ENCODE measurements at places on chromosomes 6 and 20.

GRCh38 chr20:64102647-64103354 lies 4.6 kb downstream of the NPBWR2 start:
- no peak overlapping the region for H3K27ac ChIP-seq
- H3K4me3 ChIP-seq = peak overlapping the region; percentile 68
- peaks cover 42% of the 10 kb centered on the region for H3K27me3 ChIP-seq

- H3K36me3 ChIP-seq = no peaks in the 10 kb centered on the region
- peaks cover 10% of the 10 kb centered on the region for H3K4me1 ChIP-seq
- no peaks in the 10 kb centered on the region for H3K27me3 ChIP-seq
- DNase-seq = no peak
- H3K4me3 ChIP-seq = no peak overlapping the region
- H3K27ac ChIP-seq = no peak overlapping the region
Observed at GRCh38 chr6:169921853-169922824, 170.7 kb downstream of the ERMARD start.

- no peaks in the 10 kb centered on the region for H3K4me1 ChIP-seq
- DNase-seq = no peak
- H3K36me3 ChIP-seq = peaks cover 4% of the 10 kb centered on the region
- H3K27me3 ChIP-seq = no peaks in the 10 kb centered on the region
- H3K4me3 ChIP-seq = no peak overlapping the region
- H3K27ac ChIP-seq = no peak overlapping the region
Observed at GRCh38 chr6:109406196-109406595, 23.9 kb upstream of the CD164 start.

- no peak overlapping the region for H3K4me3 ChIP-seq
- peak overlapping the region; percentile 60 for H3K27ac ChIP-seq
- H3K27me3 ChIP-seq = no peaks in the 10 kb centered on the region
- peaks cover 2% of the 10 kb centered on the region for H3K36me3 ChIP-seq
Observed at GRCh38 chr6:148379966-148380713, 37.5 kb downstream of the SASH1 start.

DNA sequence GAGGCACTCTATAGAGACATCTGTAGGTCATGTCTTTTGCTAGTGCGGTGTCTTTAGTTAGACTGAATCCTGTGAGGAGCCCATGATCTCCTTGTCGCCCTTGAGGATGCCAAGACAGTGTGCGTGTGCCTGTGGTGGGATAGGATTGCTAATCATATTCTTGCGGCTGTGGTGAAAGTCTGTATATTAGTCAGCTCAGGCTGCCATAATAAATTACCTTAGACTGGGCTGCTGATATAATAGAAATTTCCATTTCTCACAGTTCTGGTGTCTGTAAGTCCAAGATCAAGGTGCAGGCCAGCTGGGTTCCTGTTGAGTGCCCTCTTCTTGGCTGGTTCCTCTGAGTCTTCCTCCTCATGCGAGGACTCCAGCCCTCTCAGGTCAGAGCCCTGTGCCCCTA lies 141.2 kb downstream of the JARID2 start:
- no peak for DNase-seq
- H3K27me3 ChIP-seq = no peaks in the 10 kb centered on the region
- no peak overlapping the region for H3K4me3 ChIP-seq
- no peaks in the 10 kb centered on the region for H3K36me3 ChIP-seq
- peaks cover 47% of the 10 kb centered on the region for H3K4me1 ChIP-seq

- H3K27ac ChIP-seq = peak overlapping the region; percentile 49
- peaks cover 14% of the 10 kb centered on the region for H3K36me3 ChIP-seq
- H3K4me1 ChIP-seq = peaks cover 5% of the 10 kb centered on the region
- no peaks in the 10 kb centered on the region for H3K27me3 ChIP-seq
Observed at GRCh38 chr6:20893412-20893811, 359.2 kb downstream of the CDKAL1 start.

- H3K36me3 ChIP-seq = no peaks in the 10 kb centered on the region
- H3K4me3 ChIP-seq = no peak overlapping the region
- H3K27ac ChIP-seq = no peak overlapping the region
- no peaks in the 10 kb centered on the region for H3K27me3 ChIP-seq
- DNase-seq = no peak
Observed at GRCh38 chr6:50147371-50147770, 97.6 kb upstream of the DEFB112 start.

- no peaks in the 10 kb centered on the region for H3K36me3 ChIP-seq
- H3K27ac ChIP-seq = no peak overlapping the region
- no peak overlapping the region for H3K4me3 ChIP-seq
- no peaks in the 10 kb centered on the region for H3K27me3 ChIP-seq
Observed at GRCh38 chr6:135962731-135963130, 111.2 kb downstream of the PDE7B start.

GRCh38 chr20:2108987-2109386 lies 7.4 kb downstream of the STK35 start:
- no peaks in the 10 kb centered on the region for H3K27me3 ChIP-seq
- DNase-seq = no peak
- peaks cover 30% of the 10 kb centered on the region for H3K4me1 ChIP-seq
- H3K27ac ChIP-seq = no peak overlapping the region

DNA sequence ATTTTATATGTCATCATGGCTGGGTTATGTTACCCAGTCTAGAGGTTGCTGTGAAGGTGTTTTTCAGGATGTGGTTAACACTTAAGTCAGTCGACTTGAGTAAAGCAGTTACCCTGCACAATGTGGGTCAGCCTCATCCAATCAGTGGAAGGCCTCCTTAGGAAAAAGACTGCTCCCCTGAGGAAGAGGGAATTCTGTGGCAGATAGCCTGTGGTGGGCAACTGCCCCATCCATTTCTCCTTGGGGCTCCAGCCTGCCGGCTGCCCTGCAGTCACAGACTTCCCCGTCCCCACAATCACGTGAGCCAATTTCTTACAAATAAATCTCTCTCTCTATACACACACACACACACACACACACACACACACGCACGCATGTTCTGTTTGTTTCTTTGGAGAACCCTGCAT lies 34.5 kb upstream of the MPC1 start:
- no peaks in the 10 kb centered on the region for H3K4me1 ChIP-seq
- no peak overlapping the region for H3K4me3 ChIP-seq
- H3K27me3 ChIP-seq = no peaks in the 10 kb centered on the region
- H3K36me3 ChIP-seq = peaks cover 23% of the 10 kb centered on the region

GRCh38 chr6:6348256-6348655 lies 27.8 kb upstream of the F13A1 start:
- H3K4me1 ChIP-seq = no peaks in the 10 kb centered on the region
- no peak for DNase-seq
- no peaks in the 10 kb centered on the region for H3K36me3 ChIP-seq
- no peak overlapping the region for H3K27ac ChIP-seq
- peaks cover 10% of the 10 kb centered on the region for H3K27me3 ChIP-seq

- H3K27ac ChIP-seq = no peak overlapping the region
- no peaks in the 10 kb centered on the region for H3K27me3 ChIP-seq
- H3K36me3 ChIP-seq = no peaks in the 10 kb centered on the region
- H3K4me3 ChIP-seq = no peak overlapping the region
- no peaks in the 10 kb centered on the region for H3K4me1 ChIP-seq
- DNase-seq = no peak
Observed at GRCh38 chr6:92275150-92275549, 1144.2 kb downstream of the EPHA7 start.

DNA sequence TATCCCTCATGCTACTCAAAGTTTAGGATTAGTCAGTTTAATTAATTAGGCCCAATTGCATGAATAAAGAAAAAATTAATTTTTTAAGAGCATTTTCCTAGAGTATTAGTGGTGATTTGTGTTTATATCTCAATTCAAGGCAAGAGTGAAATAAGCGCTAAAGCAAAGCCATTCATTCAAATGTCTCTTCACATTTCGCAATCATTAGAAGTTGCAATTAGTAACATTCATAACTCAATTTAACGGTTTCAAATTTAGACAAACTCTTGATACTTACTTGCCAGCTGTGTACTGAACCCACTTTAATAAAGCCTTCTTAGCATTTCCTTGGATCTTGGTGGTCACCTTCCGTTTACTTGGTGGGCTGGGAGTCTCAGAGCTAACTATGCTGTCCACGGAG lies 127.2 kb downstream of the SYNE1 start:
- H3K4me3 ChIP-seq = no peak overlapping the region
- H3K27me3 ChIP-seq = no peaks in the 10 kb centered on the region
- H3K36me3 ChIP-seq = no peaks in the 10 kb centered on the region
- no peaks in the 10 kb centered on the region for H3K4me1 ChIP-seq
- H3K27ac ChIP-seq = no peak overlapping the region

DNA sequence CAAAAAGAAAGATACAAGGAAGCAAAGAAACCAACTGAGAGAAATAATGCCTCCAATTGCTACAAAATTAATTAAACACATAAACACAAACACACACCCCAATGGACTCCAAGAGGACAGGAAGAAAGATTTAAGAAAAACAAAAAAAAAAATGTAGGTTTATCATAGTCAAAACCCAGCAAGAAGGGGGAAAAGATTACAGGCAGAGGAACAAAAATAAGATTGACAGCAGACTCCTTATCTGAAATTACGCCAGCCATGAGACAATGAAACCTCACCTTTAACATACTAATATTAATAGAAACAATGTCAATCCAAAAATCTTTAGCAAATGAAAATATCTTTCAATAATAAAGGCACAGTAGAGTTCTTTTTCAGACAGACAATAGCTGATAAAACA lies 155.8 kb downstream of the RNGTT start:
- H3K36me3 ChIP-seq = peaks cover 15% of the 10 kb centered on the region
- H3K4me1 ChIP-seq = no peaks in the 10 kb centered on the region
- no peak overlapping the region for H3K27ac ChIP-seq
- H3K27me3 ChIP-seq = no peaks in the 10 kb centered on the region
- DNase-seq = no peak

- peak overlapping the region; percentile 90 for H3K27ac ChIP-seq
- H3K27me3 ChIP-seq = no peaks in the 10 kb centered on the region
- peaks cover 20% of the 10 kb centered on the region for H3K36me3 ChIP-seq
- DNase-seq = no peak
Observed at GRCh38 chr6:157144859-157145568, 178.3 kb downstream of the TMEM242 start.

GRCh38 chr6:34657037-34657306 lies 39.6 kb downstream of the ILRUN start:
- peak overlapping the region; percentile 93 for H3K27ac ChIP-seq
- H3K36me3 ChIP-seq = peaks cover 6% of the 10 kb centered on the region
- H3K27me3 ChIP-seq = no peaks in the 10 kb centered on the region
- H3K4me1 ChIP-seq = peaks cover 28% of the 10 kb centered on the region

DNA sequence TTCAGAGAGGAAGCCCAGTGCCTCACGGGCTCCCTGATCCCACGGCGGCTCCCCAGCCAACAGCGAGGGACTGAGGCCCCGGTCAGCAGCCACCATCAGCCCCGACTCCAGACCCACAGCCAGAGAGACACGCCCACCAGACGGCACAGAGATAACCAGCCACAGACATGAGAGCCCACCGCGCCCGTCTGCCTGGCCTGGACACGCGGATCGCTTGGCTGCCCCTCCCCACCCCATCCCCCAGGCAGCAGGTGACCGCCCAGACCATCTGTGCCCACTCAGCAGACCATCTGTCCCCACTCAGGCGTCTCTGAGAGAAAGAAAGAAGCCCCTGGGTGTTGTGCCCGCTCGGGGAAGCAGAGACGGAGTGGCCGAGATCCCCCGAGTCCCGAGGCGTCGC lies 55.5 kb upstream of the CHRNA4 start:
- no peaks in the 10 kb centered on the region for H3K36me3 ChIP-seq
- H3K4me3 ChIP-seq = no peak overlapping the region
- H3K27me3 ChIP-seq = no peaks in the 10 kb centered on the region
- no peak for DNase-seq
- H3K4me1 ChIP-seq = peaks cover 3% of the 10 kb centered on the region
- no peak overlapping the region for H3K27ac ChIP-seq

GRCh38 chr6:148116001-148116400 lies 226.6 kb upstream of the SASH1 start:
- no peaks in the 10 kb centered on the region for H3K36me3 ChIP-seq
- H3K27ac ChIP-seq = no peak overlapping the region
- no peaks in the 10 kb centered on the region for H3K27me3 ChIP-seq
- DNase-seq = no peak
- H3K4me3 ChIP-seq = no peak overlapping the region

DNA sequence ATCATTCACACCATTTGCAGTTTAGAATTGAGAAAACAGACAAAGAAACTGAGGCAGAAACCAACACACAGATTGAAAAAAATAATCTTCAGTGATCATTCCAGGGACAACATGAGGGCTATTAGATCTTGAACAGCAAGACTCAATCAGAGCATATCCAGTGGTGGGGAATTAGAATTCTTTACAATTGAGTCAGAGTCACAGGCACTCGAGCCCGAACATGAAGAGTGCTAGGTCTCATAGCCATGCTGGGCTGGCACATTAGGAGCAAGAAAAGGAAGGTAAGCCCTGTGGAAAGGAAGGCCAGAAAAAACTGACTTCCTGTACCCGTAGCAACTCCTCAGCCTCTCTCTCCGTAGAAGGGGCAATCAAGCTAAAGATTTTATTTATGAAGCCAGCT lies 419.9 kb downstream of the HAO1 start:
- H3K27me3 ChIP-seq = peaks cover 3% of the 10 kb centered on the region
- DNase-seq = no peak
- no peaks in the 10 kb centered on the region for H3K36me3 ChIP-seq
- H3K4me3 ChIP-seq = no peak overlapping the region
- no peak overlapping the region for H3K27ac ChIP-seq

DNA sequence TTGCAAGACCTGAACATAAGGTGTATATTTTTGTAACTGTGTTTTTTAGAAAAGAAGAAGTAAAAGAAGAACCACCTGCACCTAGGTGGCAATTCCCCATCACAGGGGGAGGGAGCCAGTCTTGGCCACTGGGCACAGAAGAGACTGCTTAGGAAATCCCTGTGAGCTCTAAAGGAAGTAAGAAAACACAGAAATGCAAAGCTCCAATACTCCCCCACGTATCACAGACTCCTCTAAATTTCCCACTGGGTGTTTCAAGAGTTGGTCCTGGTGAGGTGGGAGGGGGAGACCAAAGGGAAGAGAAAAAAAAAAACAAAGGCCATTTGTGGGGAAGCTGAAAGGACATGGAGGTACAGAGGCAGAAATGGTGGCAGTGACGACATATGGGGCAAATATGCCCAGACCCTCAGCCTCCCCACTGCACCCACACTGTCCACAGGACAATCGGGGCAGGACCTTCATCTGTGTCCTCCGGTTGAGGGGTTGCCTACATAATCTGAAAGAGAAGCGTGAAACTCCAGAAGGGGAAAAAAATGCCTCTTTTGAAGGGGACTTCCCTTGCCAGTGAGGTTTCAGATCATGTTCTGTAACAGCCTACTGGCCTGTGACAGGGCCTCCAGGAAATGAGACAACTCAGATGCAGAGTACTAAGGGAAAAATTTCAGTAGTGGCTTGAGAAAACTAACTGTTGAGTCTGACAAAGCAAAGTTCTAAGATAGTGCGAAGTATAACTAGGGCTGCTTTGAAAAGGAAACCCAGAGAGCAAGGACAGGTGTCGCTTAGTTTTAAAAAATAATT lies 226.2 kb upstream of the MARCKS start:
- H3K4me3 ChIP-seq = no peak overlapping the region
- no peak overlapping the region for H3K27ac ChIP-seq
- peaks cover 21% of the 10 kb centered on the region for H3K4me1 ChIP-seq
- H3K27me3 ChIP-seq = peaks cover 3% of the 10 kb centered on the region
- DNase-seq = no peak
- no peaks in the 10 kb centered on the region for H3K36me3 ChIP-seq
